ENCODE measurements at places on chromosomes 3 and 15. TPM values are rescaled to one million over a fixed set of nuclear protein-coding genes. Genes with fewer than 3 reads are reported as not detected.

SH3GL3 gene
- total RNA-seq: 6.8 TPM

DZIP1L gene
- total RNA-seq: 10.7 TPM

AMT gene
- total RNA-seq: 48.1 TPM

ROPN1 gene
- total RNA-seq: not detected

LMCD1 gene
- total RNA-seq: 7.9 TPM

PLS1 gene
- 13.8 TPM for total RNA-seq

HRH1 gene
- not detected for total RNA-seq

KBTBD8 gene
- 6.7 TPM for total RNA-seq
